Lower leg skin (tissue), 4 donors: ENCODE measurements at places on chromosomes 13 and 19. TPM values are rescaled to one million over a fixed set of nuclear protein-coding genes. Genes with fewer than 3 reads are reported as not detected.

The GRIN3B gene
- not detected for total RNA-seq

GRCh38 chr13:52713894-52714293, 25.7 kb downstream of the CNMD start:
- DNase-seq = peak; percentile 57

DNA sequence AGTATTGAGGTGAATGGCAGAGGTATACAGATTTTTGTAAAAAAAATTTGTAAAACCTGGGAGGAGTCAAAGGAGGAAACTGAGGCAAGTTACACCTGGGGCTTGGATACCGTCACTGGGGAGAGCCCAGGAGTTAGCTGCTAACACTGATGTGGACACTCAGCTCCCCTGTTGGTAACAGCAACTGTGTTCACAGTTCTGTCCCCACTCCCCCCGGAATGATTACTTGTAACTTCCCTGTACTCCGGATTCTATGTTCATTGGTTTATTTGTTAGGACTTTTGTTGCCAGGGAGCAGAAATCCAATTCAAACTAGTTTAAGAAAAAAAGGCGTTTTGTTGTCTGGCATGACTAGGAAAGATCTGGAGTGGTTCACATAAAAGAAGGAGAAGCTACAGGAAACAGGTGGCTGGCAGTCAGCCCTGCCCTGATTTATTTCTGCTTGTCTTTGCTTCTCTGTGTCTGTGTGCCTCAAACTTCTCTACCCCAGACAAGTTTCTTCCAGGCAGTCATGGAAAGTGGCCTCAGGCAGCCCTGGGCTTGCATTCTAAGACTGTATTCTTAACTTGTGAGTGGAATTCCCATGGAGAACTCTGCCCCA, 2.3 kb upstream of the GPR12 start:
- no peak for DNase-seq

The GRAMD1A gene
- total RNA-seq = 49.2 TPM

The ZNF575 gene
- total RNA-seq = 0.88 TPM

DNA sequence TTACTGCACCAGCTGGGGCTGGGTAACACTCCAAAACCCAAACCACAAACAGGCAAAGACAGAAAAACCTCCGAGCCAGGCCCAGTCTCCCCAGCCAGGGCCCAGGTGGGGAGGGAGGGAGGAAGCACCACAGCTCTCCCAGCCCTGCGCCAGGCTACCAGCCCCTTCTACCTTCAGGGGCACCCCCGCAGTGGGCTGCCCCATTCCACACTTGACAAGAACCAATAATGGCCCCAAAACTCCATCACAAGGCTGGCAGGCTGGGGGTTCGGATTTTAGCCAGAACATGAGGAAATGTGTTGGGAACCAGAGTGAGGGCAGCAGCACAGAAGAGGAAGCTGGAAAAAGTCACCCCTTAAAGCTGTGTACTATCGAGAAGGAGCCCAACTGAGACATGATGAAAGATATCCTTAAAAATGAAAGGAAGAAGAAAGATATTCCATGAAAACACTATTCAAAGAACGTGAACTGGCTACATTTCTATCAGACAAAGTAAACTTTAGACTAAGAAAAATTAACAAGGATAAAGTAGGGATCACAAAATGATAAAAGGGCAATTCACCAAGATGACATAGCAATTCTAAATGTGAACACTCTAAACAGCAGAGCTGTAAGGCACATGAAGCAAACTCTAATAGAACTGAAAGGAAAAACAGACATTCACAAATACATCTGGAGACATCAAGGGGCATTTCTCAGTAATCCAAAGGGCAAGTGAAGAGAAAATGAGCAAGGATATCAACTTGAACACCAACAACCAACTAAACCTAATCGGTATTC, 12.9 kb downstream of the TUBGCP3 start:
- no peak for DNase-seq

DNA sequence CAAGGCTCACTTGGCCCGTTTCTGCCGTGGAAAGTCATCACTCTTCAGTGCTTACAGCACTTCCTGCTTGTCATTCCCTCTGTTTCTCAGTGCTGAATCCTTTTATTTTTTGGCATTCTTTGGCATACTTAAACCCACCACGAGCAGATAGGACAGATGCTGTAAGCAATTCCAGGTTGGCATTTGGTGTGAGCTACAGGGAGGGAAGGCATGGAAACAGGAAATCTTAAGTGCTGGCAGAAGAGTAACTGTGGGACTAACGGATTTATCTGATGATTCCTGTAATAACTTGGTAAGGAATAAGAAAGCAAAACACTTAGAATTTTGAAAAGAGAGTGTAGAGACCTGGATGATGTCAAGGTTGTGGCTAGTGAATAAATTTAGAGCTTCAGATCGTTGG, 273.4 kb downstream of the GPC6 start:
- DNase-seq = no peak

GRCh38 chr13:24605923-24606372, 74.3 kb upstream of the ATP12A start:
- DNase-seq = no peak

DNA sequence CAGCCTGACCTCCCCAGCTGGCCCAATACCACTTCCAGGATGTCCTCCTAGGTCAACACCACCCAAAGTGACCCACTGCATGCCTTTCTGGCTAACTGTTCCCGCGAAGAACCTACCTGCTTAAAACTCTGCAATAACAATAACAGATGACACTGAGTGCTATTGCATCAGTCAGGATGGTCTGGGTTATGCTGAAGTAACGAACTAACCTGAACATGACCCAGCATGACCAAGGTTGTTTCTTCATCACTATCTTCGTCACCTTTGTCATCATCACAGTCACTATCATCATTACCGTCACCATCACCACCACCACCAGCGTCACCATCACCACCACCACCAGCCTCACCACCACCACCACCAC, 10.6 kb upstream of the FXYD3 start:
- DNase-seq = no peak

- DNase-seq = no peak
These were observed 561.7 kb downstream of the DIAPH3 start for GRCh38 chr13:59601993-59602392.

The SOX1 gene
- total RNA-seq = 0.13 TPM

The C1QTNF9 gene
- total RNA-seq = not detected
